T-helper 17 cell (primary cell): ENCODE measurements at places on chromosomes 7 and 10.

- DNase-seq = no peak
These were observed 252.3 kb upstream of the PPP2R2D start for GRCh38 chr10:131648386-131649020.

- no peak for DNase-seq
These were observed 176.6 kb downstream of the BMPER start for GRCh38 chr7:34081935-34082334.

- no peak for DNase-seq
These were observed 10.9 kb downstream of the PARP12 start for GRCh38 chr7:140051820-140052219.

GRCh38 chr10:118139321-118139720, 92.6 kb upstream of the RAB11FIP2 start:
- DNase-seq = no peak

- no peak for DNase-seq
These were observed 12.9 kb downstream of the HSPB1 start for GRCh38 chr7:76315364-76315763.

- no peak for DNase-seq
These were observed 309.8 kb downstream of the PARD3 start for GRCh38 chr10:34505338-34505737.

- no peak for DNase-seq
These were observed 9.0 kb upstream of the SLC13A1 start for GRCh38 chr7:123208793-123209192.

GRCh38 chr7:151425670-151426440, 14.1 kb downstream of the CRYGN start:
- no peak for DNase-seq

DNA sequence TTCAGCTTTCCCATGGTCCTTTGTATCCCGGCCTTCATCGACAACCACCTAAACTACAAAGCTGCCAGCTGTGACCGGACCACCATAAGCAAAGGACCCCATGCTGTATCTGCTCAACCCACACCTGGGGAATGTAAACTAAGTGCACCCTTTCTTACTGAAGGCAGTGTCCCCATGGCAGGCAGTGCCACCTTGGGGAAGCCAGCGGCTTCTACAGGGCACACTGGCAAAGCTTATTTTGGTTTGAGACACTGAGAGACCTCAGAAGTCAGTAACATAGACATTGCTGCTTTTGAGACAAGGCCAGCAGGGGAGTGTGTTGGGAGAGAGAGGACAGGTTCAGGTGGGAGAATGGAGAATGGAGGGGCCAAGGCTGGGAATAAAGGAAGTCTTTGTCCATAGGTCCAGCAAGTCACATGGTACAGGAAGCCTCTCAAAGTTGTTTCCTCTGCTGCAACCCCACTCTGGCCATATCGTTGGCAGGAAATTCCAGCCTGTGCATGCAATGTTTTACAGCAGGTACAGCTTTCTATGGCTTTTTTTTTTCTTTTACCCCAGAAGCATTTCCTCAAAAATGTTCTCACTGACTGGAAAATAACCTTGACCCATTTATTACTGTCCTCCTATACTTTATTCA, 85.9 kb upstream of the NPVF start:
- no peak for DNase-seq

DNA sequence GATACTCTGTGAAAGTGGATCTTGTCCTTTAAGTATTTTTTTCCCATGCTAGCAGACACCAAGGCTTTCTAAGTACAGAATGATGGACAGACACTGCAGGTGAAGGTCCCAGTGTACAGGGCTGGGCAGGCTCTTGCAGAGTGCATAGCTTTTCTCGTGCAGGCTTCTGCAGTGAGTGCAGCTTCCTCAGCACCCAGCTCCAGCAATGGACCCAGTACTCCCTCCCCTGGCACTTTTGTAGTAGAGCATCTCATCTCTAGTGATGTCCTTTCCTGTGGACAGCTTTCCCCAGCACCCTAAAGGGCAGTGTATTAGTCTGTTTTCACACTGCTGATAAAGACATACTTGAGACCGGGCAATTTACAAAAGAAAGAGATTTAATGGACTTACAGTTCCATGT, 104.3 kb downstream of the CUL2 start:
- DNase-seq = no peak

- DNase-seq = no peak
These were observed 229.9 kb upstream of the MKLN1 start for GRCh38 chr7:131097662-131098376.

DNA sequence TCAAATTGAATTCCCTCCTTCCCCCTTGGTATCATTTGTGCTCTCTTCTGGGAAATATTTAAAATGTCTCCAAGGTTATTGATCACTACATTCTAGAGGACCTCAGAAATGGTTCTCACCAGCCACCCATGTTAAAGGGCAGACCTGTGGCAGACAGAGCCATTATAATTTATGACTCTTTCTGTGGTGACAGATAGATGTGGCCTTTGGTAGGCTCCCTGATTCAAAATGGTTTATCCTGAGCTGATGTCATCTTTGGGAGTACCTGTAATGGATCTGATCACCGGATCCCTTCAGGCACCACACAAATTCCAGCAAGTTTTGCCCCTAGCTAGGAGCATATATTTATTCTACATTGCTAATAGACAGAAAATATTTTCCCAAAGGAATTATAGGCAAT, 267.5 kb downstream of the SDK1 start:
- no peak for DNase-seq

- DNase-seq = no peak
These were observed 336.1 kb upstream of the KCND2 start for GRCh38 chr7:119936836-119937235.

DNA sequence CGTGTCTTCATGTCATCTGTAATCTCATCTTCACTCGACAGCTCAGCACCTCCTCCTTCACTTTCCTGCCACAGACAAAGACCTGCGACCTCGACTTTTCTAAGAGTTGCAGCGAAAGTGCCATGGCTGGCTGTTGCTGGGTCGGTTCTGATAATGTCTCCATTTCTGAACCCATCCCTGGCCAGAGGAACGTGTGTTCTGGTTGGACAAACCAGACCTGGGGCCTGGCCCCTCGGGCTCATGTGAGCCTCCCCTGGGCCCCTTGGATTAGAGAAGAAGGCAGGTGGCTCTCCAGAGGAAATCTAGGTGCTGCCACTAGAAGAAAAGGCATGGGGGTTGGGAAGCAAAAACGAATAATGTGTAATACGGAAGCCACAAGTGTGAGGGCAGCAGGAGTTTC, 273.7 kb downstream of the GLRX3 start:
- no peak for DNase-seq

- DNase-seq = no peak
These were observed 16.1 kb downstream of the KMT2C start for GRCh38 chr7:152419473-152420429.

DNA sequence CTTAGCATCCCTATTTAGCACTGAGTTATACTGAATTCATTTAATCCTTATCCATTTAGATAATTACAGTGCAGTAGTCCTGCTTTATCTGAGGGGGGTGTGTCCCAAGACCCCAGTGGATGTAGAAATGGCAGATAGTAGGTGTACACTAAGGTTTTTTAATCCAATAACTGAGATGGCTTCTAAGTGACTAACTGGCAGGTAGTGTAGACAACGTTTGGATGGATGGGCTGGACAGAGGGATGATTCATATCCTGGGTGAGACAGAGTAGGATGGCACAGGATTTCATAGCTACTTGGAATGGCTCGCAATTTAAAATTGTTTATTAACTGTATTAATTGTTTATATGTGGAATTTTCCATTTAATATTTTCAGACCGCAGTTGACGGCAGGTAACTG, 295.6 kb downstream of the CCDC3 start:
- DNase-seq = no peak

DNA sequence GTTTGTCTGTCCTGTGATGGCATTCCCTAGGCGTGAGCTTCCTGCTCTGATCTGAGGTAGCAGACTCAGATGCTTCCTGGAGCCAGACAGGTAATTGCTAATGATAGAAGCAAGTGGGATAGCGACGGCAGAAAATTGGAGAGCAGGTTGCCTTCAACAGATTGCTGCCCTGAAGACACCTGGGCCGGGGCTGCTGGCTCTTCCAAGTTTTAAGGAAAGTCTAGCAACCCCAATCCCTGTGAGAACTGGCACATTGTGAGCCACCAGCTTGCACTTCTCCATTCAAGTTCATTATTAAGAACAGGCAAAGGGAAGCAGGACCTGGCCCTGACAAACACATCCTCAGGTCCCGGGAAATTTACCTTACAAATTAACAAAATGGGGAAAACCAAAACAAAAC, 50.8 kb downstream of the ITPRID1 start:
- DNase-seq = no peak

DNA sequence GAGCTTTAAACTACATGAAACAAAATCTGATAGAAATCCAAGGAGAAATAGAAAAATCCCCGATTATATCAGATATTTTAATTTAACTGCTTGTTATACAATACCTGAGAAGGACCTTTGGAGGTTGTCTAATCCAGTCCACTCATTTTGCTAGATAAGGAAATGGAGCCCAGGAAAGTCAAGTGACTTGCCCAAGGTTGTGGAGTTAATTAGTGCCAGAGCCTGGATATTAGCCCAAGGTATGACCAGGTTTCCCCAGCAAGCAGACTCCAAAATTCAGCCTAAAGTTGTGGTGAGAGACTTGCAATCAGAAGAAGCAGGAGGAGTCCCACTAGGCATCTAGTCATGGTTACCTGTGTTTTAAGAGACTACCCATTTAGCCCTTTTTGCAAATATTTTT, 11.7 kb upstream of the EEPD1 start:
- DNase-seq = no peak

GRCh38 chr10:132541601-132542011, 4.0 kb downstream of the INPP5A start:
- no peak for DNase-seq

DNA sequence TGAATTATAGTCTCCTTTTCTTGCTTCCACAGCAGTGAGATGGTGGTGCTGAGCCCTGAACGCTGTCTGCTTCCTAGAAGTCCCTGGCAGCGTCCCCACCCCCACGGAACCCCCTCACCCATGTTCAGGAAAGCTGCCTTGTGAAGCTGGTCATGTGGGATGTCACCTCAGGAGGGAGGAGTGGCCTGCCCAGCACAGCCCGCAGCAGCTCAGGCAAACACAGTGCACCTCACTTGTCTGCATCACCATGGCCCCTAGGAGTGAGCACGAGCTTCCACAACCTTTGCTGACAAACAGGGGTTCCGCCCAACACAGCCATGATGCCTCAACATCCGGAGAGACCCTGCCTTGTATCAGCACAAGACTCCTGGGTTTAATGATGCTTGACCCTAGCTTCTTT, 508.9 kb downstream of the RPS24 start:
- DNase-seq = no peak

DNA sequence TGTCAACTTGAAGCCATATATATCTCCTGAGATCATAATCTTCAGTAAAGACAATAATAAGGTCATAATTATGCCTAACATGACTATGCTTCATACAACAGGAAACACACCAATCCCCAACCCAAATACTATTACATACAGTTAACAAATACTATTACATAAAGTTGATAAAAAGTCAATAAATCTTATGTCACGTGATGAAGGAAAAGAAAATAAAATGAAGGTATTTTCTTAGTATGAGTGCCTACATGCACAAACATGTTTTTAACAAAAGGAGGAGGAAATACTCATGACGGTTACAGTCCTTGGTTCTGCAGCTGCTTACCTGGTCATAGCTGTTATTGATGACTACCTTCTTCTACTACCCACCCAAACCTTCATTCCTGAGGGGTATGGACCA, 810.7 kb downstream of the PHTF2 start:
- DNase-seq = no peak

GRCh38 chr7:131071786-131072504, 255.7 kb upstream of the MKLN1 start:
- no peak for DNase-seq
